ENCODE measurements at places on chromosomes 2 and 18. TPM values are rescaled to one million over a fixed set of nuclear protein-coding genes. Genes with fewer than 3 reads are reported as not detected.

NPHP1 gene
- total RNA-seq, result 3.2 TPM

ITGA4 gene
- 19.0 TPM for total RNA-seq

CACNB4 gene
- total RNA-seq, result 16.3 TPM

CXCR1 gene
- total RNA-seq, result 2.1 TPM

CFLAR gene
- 115 TPM for total RNA-seq

PID1 gene
- 17.5 TPM for total RNA-seq

MC4R gene
- not detected for total RNA-seq

Data from skin of body (tissue), 3 donors.